Stimulated activated CD4-positive, alpha-beta T cell treated with anti-CD3 and anti-CD28 coated beads, Interleukin-15, amount 100 ng/mL, for 1 hour (primary cell): ENCODE measurements at places on chromosomes 5 and 9.
A peak's percentile ranks its signal among the peaks of the same experiment; 100 is the strongest.

GRCh38 chr9:125549465-125549871, 157.5 kb downstream of the MAPKAP1 start:
- DNase-seq = no peak

DNA sequence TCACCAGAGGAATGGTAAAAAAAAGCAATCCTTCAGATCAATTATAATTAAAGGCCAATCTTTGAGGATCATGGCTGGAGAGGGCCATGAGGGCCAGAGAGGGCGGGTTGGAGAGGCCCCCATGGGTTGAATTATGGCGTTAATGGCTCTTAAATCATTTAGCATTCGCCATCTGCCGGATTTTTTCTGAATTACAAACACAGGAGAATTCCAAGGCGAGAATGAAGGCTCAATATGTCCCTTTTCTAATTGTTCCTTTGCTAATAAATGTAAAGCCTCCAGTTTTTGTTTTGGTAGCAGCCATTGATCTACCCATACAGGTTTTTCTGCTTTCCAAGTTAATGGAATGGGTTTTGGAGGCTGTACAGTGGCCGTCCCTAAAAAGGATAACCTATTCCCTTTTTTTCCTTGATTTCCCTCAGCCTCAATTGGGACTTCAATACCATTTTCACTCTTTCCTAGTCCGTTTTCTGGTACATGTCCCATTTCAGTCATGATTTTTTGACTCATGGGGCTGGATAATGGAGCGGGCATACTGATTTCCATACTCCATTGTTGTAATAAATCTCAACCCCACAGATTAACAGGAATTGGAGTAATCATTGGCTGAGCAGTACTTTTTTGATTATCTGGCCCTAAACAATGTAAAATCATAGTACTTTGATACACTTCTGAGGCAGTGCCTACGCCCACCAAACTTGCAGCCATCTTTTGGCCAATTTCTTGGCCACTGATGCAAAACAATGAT, 6.7 kb upstream of the TMEM141 start:
- no peak for DNase-seq

- no peak for DNase-seq
These were observed 46.3 kb upstream of the TNFSF15 start for GRCh38 chr9:114852050-114852594.

- no peak for DNase-seq
These were observed 1.4 kb downstream of the ZNF622 start for GRCh38 chr5:16464231-16464630.

DNA sequence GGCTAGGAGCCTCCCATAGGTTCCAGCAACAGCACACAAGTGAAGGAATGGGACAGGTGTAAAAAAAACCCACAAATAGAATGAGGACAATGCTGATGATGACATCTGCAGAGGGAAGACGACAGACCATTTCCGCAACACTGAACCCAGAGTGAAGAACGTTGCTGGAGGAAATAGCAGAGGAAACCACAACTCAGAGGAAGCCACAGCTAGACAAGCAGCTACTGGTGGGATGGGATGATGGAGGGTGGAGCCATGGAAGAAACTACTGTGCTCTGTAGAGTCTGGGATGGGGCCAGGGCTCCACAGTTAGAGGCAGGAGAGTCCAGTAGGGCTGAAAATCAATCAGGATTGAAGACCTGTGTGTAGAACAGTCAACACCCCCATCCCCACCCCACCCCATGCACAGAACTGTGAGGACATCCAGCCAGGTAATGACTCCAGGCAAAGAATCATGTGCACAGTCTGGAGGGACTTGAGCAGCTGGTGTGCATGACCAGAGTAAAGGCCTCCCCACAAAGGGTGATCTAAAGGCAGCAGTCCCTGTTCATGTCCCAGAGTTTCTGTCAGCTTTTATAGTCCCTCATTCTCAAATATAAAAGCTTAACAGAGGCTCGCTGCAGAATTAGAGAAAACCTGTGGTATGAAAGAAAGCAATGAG, 65.2 kb upstream of the SPIN1 start:
- DNase-seq = peak; percentile 10

- no peak for DNase-seq
These were observed 10.9 kb downstream of the ACTL7B start for GRCh38 chr9:108844856-108845255.

DNA sequence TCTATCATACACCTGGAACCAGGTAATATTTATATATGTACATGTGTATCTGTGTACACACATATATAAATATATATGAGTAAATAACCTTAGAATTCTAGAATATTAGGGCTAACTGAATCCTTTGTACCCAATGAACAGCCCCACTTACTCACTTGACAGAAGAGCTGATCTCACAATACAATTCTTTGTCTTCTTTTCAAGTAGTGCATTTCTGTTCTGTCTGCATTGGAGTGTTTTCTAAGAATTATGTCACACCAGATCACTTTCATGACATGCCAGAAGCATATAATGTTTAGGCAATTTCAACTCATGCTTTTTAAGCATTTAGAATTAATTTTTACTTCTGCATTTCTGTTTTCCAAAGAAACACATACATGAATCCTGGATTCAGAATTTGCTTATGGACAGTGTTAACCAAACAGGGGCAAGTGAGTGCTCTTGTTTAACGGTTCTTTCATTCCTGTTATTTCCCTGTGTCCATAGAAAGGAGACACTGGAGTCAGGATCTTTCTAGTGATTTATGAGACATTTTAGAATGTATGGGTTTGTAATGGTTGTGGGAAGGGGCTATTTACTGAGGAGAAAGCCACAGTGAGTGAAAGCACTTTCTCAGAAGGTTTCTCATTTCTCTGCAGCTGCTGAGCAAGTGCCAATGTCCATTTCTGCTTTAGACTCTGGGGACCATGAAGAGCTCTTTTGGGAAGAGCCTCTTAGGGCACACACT, 123.2 kb downstream of the RMI1 start:
- DNase-seq = no peak
